ENCODE measurements at places on chromosomes 6 and 20.

GRCh38 chr6:26576929-26577719, 19.6 kb upstream of the ABT1 start:
- DNase-seq: peak; percentile 63

DNA sequence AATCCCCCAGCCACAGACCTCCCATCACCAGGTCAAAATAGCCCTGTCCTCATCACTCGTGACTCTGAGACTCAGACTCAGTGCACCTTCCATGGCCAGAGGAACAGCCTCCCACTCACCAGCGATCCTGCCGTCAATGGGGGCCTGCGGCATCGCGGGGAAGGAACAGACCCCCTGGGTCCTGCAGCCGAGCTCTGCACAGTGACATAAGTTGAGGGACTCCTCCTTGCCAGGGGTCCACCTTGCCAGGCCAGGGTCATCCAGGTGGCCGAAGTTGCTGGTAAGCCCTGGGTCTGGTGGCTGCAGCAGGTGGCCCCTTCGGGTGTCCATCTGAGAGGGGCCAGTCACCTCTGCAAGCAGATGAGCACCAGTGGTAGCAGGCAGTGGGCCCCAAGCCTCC, 16.3 kb downstream of the ETV7 start:
- DNase-seq: no peak

- DNase-seq: no peak
Measured at GRCh38 chr6:449057-449430, 57.5 kb downstream of the IRF4 start.

DNA sequence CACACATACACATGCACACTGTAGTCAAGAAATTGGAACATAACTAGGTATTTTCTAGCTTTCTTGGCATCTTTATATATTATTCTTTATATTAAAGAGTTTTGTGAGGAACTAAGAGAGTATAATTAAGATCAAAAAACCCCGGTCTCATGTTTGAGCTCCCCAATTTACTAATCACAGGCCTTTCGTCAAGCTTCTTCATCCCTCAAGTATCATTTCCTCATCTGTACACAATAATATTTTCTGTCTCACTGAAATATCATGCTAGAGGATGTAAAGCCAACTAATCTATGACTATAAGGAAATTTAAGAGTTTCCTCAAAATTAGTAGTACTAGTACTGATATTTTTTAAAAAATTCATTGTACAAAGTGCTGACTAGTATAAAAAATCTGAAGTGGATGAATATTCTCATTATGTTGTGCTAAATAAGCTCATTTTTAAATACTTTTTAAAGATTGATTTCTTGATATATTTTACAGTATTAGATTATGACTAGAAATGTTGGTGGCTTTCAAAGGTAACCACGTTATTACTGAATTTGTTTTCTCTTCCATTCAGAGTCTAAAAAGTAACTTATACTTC, 28.0 kb downstream of the PEX3 start:
- DNase-seq: no peak

- no peak for DNase-seq
Measured at GRCh38 chr6:133248241-133249001, 7.3 kb downstream of the EYA4 start.

GRCh38 chr6:1059596-1059995, 252.3 kb upstream of the FOXQ1 start:
- DNase-seq: no peak

Measured in CD4-positive, alpha-beta T cell treated with Interleukin-2 at 100 ng/mL for 4 hours (primary cell).